ENCODE measurements at places on chromosomes 13 and 19.

DNA sequence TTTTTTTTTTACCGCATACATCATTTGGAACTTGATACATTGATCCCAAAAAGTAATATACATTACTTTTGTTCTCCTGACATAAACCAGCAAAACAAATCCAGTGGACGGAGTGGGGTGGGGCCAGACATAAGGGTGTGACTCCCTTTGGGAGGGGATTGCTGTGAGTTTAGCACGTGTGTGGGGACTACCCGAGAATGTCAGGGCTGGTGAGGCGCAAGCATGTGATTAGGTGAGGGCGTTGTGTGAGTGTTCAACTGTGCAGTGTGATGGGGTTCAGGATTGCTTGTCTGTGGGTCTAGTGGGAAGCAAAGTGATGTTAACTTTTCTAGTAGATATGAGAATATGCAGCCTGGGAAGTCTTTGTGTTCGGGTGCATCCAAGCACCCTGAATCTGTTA is 468.0 kb downstream of the TSHZ3 start:
- no peak for DNase-seq

GRCh38 chr13:46893798-46894560 is 2.9 kb downstream of the HTR2A start:
- peak; percentile 58 for DNase-seq

GRCh38 chr19:33505148-33505547 is 16.4 kb downstream of the PEPD start:
- DNase-seq = no peak

DNA sequence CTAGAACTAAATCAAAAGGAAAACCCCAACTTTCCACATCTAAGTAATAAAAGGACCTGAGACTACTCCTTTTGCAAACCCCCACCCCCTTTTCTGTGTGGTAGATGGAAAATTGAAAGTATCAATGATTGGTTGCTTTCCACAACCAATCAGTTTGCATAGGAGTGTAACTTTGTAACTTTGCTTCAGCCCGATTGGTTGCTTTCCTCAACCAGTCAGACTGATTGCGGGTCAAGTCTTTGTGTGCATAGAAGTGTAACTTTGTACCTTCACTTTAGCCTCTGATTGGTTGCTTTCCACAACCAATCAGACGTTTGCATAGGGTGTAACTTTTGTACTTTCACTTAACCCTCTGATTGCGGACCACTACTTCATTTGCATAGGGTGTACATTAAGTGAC is 8.0 kb upstream of the B3GLCT start:
- no peak for DNase-seq

DNA sequence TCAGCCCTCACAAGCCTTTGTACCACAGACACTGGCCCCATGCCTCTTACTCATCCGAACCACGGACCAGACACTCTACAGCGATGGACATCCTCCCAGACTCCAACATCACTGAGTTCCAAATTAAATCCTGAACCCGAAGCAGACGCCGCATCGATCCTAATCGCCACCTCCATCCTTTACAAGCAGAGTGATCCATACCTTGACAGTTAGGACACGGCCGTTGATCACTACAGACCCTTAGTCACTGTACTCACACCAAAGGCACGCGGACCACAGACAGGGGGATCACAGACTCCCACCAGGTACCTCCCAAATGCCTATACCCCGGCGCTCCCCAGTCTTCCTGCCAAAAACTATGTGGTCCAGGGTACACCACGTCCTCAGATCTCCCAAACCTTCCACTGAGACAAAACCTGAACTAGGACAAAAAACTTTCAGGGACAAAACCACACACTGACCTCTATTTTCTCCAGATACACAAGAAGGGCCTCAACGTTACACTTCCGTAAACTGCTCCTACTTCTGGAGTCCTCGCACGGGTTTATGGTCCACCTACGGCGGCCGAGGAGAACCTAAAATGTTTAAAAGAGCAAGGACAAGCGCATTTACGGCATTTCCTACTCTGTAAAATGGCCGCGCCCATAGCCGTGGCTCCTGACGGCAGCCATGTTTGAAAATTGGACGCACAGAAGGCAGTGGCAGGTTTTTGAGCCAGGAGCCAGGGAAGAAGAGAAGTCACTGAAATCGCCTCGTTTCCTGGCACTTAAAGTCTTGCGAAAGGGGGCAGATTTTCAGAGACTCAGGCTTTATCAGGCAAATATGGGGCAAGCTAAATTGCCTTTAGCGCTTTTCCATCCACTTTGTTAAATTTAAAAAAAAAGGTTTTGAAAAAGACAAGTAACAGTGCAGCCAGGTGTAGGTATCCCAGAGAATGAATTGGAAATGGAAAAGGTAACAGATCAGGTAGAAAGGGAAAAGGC is at the start of gene ZNF350:
TSS of gene ZNF350 (minus strand) at position 532 of the 983 bp plus-strand sequence. CDS start 12,480 bp downstream, outside the sequence.
- DNase-seq = peak; percentile 90

GRCh38 chr19:41405776-41406175 is 8.2 kb downstream of the BCKDHA start:
- peak; percentile 26 for DNase-seq

All from left ventricle myocardium inferior (tissue), 1 donor.